LHCN-M2 (cell line): ENCODE measurements at places on chromosomes 6 and 20. TPM values are rescaled to one million over a fixed set of nuclear protein-coding genes. Genes with fewer than 3 reads are reported as not detected.

The C20orf144 gene
- 0.06 and 0.11 TPM in 2 replicates for total RNA-seq

The EEF1A2 gene
- total RNA-seq, result 0.32 and 0.46 TPM in 2 replicates

The CYP39A1 gene
- 0.13 TPM in 1 of 2 replicates, not detected in the other for total RNA-seq

The FAXC gene
- total RNA-seq, result 0.90 and 2.9 TPM in 2 replicates

The BPIFB1 gene
- total RNA-seq, result not detected in 2 replicates

DNA sequence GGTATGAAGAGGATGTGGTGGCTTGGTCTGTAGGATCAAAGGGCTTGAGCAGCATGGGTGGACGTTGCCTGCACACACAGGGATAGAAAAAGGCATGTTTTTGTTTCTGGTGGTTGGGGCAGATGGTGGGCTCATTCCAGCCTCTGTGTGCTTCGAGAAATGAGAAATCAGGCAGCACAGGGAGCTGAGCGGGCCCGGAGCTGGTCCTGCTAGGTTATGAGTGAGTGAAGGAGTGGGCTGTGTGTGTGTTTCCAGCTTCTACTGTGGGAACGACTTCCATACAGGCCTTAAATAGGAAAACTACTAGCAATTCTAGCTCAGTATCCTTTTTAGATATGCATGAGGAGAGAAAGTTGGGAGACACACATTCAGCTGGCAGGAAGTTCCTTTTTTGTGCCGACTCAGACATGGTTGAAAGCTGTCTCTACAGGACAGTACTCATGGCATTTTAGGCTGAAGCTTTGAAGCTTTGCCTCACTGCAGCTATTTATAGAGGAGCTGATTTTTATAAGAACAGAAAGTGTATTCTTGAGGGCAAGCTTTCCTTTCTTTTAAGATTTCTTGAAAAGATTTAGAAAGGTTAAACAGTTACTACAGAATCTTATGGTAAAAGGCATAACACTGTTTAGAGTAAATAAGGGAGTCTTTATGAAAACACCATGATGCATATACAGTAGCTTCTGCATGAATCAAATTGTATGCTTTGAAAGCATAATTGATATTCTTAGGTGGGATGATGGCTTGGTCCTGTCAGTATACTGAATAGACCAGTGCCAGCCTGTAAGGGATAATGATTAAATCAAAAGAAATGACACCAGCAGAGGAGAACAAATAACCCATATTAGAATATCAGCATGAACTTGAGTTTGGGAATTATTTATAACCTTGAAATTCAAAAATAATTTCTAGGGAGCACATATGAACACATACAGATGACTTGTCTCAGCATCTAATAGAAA is 104.0 kb upstream of the MAN1A1 start:
- DNase-seq, result no peak

GRCh38 chr6:96994660-96995059 is 70.1 kb downstream of the KLHL32 start:
- DNase-seq, result no peak

DNA sequence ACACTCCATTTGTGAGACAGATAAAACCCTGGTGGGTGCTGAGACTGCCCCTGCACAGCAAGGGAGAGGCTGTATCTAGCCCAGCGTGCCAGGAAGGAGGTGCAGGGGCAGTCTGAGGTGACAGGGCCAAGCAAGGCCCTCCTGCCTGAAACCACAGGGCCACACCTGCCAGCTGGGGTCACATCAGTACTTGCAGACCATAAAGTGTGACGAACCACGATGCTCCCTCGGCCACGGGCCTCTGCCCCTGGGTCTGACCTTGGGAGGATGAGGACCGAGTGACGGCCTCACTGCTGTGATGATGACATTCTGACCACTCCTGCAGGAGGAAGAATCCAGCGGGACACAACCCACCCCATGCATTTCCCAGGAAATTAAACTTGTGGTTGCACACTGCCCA is 75.1 kb downstream of the NINL start:
- DNase-seq, result no peak

DNA sequence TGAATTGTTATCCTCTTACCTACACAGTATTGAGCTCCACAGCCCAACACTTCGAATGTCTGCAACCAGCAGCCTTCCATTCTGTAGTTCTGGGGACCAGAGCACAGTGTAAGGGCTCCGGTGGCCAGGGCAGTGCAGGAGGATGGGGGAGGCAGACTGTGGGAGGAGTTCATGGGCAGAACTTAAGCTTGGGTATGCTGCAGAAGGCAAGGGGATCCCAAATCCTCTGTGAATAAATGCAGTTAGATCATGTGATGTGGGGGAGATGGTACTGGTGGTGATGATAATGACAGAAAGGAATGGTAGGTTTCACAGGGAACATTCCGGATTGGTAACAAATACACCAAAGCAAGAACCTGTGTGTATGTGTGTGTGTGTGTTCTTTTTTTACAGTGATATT is 26.5 kb upstream of the CNKSR3 start:
- no peak for DNase-seq

DNA sequence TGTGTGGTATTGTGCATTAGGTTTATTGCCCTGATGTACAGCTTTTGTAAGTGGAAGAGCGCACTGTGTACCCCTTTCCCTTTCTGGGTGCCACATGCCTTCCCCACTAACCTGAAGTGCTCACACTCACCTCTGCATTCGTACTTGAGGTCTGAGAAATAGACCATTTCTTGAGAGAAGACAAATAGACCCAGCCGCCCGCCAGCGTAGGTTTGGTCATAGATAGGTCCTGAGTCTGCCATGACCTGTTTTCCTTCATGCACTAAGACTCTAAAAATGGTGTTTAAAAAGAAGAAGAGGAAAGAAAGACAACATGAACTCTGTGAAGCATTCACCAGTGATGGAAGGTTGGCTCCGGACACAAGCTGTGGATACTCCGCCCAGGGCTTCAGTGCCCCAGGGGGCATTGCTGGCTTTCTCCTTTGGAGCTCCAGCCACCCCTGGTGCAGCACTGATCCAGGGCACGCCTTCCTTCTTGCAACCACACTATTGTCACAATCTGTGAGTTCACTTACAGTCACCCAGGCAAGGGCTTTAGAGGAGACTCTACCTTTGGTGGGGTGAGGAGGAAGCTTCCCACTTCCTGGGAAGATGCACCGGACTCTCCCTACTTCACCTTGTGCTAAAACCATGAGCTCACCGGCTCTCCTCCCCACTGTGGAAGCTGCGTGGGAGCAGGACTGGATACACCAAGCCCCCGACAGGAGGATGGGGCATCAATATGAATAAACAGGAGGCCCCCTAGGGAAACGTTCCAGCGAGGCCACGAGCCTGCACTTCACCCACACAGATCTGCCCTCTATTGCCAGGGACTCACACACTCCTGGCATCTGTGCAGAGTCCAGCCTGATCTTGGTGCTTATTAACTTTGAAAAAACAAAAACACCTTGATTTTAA is 33.3 kb downstream of the THBS2 start:
- DNase-seq, result no peak

GRCh38 chr6:1942834-1943233 is 302.6 kb downstream of the GMDS start:
- DNase-seq, result no peak

DNA sequence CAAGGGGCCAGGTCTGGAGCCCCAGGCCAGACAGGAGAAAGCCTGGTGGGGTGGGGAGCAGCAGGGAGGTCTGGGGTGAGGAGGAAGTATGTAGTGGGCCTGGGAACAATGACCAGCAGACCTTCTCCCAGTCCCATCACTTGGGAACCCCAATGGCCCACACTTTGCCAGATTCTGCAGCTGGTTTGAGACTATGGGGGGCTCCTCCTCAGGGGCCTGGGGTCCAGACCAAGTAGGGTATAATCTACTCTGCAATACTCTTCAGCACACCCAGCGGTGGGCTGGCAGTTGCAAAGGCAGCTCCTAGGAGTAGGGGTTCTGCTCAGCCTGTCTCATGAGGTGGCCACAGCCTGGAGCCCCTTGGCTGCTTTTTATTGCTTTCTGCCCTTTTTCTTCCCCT is 52.8 kb downstream of the NPEPL1 start:
- DNase-seq, result no peak

GRCh38 chr6:56913285-56914074 is 41.4 kb upstream of the BEND6 start:
- DNase-seq, result peak; percentile 75

DNA sequence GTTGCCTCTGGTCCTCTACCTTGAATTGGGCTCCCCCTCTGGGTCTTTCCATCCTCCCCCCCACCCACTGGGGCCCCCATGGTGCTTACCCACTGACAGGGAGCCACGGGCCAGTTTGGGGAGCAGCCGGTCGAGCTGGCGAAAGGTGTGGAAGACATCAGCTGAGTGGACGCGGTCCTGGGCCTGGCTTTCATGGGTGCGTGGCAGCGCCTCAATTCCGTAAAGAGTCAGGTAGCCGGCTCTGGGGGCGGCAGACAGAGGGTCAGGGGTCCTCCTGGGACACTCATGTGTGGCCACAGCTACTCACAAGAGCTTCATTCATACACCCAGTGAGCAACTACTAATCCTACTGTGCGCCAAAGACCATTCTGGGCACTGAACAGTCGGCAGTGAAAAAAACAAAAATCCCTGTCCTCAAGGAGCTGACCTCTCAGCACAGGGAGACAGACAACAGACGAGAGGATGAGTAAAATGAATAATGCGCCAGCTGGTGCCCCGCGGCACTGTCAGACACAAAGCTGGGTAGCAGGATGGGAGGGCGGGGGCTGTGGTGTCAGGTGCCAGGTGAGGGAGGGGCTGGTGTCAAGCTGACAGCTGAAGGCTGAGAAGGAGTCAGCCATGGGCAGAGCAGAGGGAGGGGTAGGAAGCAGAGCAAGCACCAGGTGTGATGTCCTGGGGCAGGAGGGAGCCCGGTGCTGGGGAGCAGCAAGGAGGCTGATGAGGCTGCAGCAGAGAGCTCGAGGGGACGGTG is 28.3 kb downstream of the PTGIS start:
- no peak for DNase-seq

GRCh38 chr6:106182455-106182854 is 96.3 kb downstream of the PRDM1 start:
- no peak for DNase-seq

- peak; percentile 14 for DNase-seq
Observed at GRCh38 chr6:4957521-4958231, 46.2 kb downstream of the RPP40 start.

DNA sequence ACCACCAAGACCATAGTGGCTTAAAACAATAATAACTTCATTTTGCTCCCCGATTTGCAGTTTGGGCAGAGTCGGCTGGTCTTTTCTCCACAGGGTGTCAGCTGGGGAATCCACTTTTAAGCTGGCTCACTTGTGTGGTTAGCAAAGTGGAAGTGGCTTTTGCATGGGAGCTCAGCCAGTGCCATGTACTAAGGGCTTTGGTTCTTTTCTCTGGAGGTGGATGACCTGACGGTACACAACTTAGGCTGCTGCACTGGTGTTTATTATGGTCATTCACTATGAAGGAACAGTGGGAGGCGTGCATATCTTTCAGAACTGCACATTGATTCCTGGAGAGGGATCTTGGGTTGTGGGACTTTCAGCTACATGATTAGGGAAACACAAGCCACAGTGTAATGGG is 141.0 kb downstream of the OR2B2 start:
- no peak for DNase-seq

- no peak for DNase-seq
Observed at GRCh38 chr6:3838992-3839867, 9.9 kb upstream of the FAM50B start.

- no peak for DNase-seq
Observed at GRCh38 chr6:125354649-125355048, 52.9 kb upstream of the HDDC2 start.
